Stimulated activated CD4-positive, alpha-beta T cell treated with anti-CD3 and anti-CD28 coated beads, Interleukin-12 subunit alpha, Interleukin-12 subunit beta, amount 100 ng/mL, for 4 hours (primary cell): ENCODE measurements at places on chromosomes 12 and 14.

- DNase-seq: no peak
Measured at GRCh38 chr12:116864371-116865160, 16.7 kb downstream of the HRK start.

- no peak for DNase-seq
Measured at GRCh38 chr12:108587826-108588225, 10.1 kb downstream of the TMEM119 start.

GRCh38 chr12:107372229-107372658 lies 278.9 kb upstream of the CRY1 start:
- DNase-seq: no peak

DNA sequence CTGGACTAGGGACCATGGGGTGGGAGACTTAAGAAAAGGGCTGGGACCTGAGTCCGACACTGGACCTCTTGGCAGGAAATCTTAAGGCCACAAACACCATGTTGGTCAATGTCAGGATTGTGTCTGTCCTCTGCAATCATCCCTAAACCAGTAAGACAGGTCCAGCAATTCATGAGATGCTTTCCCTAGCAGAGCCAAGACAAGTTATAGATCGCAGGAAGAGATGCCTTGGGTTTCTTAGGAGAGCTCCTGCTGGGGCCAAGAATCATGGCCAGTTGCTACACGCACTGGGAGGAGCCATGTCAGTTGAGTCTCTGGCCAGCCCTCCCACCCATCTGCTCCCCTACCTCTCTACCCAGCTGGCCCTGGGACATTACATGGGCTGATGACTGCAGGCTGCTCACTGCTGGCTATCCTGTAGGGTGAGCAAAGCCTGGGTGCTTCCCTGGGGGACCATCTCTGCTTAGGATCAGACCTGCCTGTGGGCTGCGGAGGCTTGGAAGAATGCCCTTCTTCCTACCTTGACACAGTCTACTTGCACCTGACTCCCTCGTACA lies 14.2 kb downstream of the PLEKHH1 start:
- no peak for DNase-seq

- DNase-seq: no peak
Measured at GRCh38 chr12:53102883-53103807, at the start of gene SOAT2. Gene SOAT2 (plus strand): TSS chr12:53103486. CDS start chr12:53103578, 92 bp downstream.
